ENCODE measurements at places on chromosomes 1 and 21.

GRCh38 chr1:9238550-9238949 lies 4.0 kb downstream of the H6PD start:
- DNase-seq = no peak

DNA sequence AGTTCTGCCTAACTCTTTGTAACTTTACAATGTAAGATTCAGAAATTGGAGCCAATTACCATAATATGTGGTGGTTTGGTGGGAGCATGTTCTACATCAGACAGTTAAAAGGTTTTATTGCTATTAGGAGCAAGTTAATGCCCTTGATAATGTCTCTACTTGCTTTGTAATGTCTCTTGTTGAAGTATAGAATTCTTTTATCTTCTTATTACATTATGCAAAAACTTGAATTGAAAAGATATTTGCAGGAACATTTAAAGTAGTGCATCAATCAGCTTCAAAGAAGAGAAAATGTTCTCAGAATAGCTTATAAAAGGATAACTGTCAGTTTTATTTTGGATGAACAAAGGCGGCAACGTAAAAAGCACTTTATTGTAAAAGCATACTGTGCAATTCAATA lies 77.8 kb downstream of the RWDD3 start:
- no peak for DNase-seq

DNA sequence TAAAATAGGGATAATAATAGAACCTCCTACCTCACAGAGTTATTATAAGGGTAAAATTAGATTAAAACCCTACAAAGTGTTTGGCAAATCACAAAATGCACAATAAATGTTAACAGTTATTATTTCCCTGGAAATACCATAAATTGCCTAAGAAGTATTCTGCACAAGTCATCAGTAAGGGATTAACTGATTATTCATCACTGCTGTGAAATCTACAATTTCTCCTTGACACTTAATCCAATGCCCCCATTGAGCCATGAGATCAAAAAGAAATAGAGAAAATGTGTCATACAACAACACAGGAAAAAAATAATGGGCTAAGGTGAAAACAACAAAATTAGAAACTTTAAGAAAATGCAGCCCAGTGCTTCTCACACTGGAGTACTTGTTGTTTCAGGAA lies 6.7 kb upstream of the SEC16B start:
- DNase-seq = peak; percentile 29

GRCh38 chr1:155976062-155976912 lies 2.1 kb downstream of the ARHGEF2 start:
- peak; percentile 69 for DNase-seq

DNA sequence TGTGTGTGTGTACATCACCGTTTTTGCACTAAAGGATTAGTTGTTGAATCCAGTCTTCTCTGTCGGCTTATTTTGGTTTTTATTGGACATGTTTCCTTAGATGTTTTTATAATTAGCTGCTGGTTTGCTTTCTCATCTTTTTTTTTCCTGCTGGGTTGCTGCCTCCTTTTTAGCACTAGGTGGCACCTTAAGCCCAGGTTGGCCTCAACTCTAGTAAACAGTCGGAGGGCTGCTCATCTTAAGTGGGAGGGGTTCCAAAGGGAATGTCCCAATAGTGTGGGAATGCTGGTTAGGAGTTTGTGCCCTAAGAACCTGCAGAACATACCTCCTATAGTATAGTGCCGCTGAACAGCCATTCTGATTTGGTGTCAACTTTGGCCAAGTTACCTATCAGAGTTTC lies 570.1 kb upstream of the CXADR start:
- DNase-seq = peak; percentile 58

GRCh38 chr1:91806769-91807700 lies 78.9 kb downstream of the TGFBR3 start:
- DNase-seq = no peak

- DNase-seq = peak; percentile 77
Measured at GRCh38 chr1:165928075-165928731, 100.8 kb downstream of the UCK2 start.

DNA sequence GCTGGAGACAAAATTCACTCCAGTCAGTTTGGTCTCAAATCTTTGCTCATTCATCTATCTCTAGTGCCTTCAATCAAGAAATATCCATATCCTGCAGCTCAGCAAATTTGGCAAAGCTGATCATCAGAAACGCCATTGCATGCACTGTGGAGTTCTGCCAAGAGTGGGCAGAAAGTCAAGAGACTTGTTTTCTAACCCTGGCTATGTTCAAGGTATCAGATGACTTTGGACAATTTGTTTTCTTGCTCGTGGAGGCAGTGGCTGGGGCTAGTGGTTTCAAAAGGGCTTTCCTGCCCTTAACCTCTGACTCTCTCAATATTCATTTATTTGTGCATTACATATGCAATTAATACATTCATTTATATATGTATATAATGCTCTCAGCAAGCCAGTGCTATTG lies 12.8 kb upstream of the LRRC52 start:
- no peak for DNase-seq

GRCh38 chr1:28956038-28956464 lies 41.7 kb downstream of the EPB41 start:
- peak; percentile 76 for DNase-seq

- peak; percentile 71 for DNase-seq
Measured at GRCh38 chr1:16009030-16009460, 5.0 kb downstream of the SRARP start.

DNA sequence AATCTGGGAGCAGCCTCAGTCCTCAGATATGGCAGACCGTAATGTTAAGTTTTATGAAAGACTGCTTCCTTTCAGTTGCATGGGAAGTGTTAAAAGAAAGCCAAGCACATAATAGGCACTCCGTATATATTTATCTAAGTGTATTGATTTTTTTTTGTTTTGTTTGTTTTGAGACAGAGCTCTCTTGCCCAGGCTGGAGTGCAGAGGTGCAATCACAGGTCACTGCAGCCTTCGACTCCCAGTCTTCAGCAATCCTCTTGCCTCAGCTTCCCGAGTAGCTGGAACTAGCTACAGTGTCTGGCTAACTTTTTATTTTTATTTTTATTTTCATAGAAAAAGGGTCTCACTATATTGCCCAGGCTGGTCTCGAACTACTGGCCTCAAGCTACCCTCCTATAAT lies 341.8 kb downstream of the USH2A start:
- DNase-seq = no peak

- no peak for DNase-seq
Measured at GRCh38 chr21:44805226-44805625, 3.6 kb upstream of the UBE2G2 start.

DNA sequence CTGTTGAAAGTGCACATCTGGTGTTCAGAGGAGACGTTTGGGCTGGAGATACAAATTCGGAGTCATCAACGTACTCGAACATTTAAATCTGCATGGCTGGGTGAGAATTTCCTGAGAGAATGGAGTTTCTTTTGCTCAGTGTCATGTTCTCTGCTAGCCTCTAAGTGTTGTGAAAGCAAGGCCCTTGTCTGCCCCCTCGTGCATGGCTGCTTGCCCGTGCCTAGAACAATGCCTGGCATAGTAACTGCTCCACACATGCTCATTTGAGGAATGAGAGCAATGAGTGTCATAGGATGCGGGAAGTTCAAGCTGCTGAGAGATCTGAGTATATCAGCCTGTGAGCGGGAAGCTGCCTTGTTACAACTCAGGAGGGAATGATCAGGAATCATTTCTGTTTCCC lies 171.1 kb upstream of the CSF3R start:
- DNase-seq = peak; percentile 41

- peak; percentile 51 for DNase-seq
Measured at GRCh38 chr1:155052439-155053395, 1.6 kb downstream of the ADAM15 start.

GRCh38 chr1:158924677-158925076 lies 6.7 kb upstream of the PYHIN1 start:
- DNase-seq = no peak

GRCh38 chr1:47412437-47412836 lies 3.6 kb upstream of the FOXE3 start:
- no peak for DNase-seq

GRCh38 chr1:30476476-30476875 lies 246.9 kb downstream of the MATN1 start:
- no peak for DNase-seq

DNA sequence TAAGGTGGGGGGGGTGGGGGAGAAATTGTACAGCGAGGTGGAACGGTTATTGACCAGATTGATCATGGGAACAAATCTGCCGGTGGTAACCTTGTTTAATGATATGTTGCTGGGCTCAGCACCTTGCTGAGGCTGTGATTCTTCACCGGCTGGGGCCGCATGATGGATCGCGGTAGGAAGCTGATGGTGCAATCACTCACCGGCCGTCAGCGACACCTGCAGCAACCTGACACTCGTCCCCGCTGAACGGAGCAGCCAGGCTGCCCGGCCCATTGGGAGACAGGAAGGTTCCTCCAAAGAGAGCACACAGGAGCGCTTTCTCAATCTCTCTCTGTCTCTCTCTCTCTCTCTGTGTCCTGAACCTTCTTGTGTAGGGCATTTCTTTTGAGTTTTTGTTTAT lies 128.5 kb upstream of the RRP15 start:
- DNase-seq = peak; percentile 43

DNA sequence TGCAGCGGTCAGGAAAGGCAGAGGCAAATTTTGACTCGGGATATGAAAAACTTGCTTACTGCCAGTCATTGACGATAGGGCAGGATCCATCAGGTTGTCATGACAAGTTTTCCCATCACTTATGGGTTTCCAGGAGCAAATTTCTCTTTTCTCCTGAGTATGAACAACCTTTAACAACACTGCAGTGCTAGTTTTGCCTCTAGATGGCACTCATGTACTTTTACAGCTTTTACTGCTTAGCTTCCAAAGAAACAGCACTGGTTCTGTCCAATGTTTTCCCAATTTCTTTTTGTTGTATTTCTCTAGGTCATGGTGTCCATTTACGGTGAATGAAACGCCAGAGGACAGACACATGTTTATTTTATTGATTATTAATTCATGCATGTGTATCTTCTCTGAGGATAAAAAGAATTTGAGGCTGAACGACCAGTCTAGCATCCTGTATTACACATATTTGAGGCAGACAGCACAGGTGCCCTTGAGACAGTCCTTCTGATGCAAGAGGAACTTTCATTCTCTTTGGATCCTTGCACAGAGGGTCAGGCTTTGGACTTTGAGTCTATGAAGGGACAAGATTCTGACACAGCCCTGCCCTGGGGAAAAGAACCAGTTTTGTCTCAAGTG lies 112.3 kb upstream of the TRABD2B start:
- peak; percentile 65 for DNase-seq

DNA sequence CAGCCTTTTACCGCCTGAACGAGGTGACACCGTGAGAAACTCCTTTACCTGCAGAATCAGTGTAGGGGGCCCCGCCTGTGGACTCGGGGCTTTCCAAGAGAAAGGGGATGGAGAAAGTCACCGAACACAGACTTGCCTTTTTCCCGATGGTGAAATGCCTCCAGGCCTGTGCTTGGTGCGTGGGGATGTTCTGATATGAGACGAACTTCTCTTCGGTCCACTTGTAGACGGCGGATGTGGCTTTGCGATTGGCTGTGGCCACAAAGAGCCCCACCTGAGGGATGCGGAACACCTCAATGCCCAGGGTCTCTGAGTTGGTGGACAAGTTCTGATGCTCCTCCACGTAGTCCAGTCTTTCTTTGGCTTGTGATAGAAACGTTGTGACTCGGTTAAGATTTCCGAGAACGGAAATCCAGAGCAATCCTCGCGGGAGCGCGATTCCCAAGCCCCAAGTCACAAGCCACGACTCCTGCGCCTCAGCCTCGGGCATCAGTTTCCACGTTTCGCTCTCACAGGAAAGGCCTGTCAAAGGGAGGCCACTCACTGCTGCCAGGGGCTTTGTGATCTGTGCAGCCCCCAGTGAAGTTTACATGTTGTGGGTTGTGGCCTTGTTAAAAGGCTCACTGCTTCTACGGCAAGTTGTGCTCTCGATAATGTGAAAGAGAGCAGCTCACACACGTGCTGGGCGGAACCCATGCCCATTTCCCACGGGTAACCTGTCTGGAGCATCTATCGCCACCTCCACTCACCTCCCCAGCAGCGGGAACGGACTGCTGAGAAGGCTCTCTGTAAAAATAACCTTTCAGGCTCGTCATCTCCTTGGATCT lies 12.6 kb downstream of the KRTAP10-1 start:
- no peak for DNase-seq

DNA sequence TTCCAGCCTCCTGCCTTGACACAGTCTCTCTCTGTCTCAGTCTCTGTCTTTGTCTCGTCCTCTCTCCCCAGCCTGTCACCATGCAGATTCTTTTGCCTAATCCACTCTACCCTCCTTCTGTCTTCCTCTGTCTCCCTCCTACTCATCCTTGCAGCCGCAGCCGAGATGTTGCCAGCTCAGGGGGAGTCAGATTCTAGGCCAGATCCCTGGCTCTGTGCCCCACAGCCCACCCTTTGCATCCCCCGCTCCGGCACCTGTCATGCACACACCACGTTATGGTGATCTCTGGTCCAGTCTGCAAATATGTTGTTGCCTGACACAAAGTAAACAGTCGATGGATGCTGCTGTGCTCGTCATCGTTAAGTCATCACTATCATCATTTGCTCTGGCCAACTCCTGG lies 35.5 kb upstream of the IGSF21 start:
- DNase-seq = no peak

DNA sequence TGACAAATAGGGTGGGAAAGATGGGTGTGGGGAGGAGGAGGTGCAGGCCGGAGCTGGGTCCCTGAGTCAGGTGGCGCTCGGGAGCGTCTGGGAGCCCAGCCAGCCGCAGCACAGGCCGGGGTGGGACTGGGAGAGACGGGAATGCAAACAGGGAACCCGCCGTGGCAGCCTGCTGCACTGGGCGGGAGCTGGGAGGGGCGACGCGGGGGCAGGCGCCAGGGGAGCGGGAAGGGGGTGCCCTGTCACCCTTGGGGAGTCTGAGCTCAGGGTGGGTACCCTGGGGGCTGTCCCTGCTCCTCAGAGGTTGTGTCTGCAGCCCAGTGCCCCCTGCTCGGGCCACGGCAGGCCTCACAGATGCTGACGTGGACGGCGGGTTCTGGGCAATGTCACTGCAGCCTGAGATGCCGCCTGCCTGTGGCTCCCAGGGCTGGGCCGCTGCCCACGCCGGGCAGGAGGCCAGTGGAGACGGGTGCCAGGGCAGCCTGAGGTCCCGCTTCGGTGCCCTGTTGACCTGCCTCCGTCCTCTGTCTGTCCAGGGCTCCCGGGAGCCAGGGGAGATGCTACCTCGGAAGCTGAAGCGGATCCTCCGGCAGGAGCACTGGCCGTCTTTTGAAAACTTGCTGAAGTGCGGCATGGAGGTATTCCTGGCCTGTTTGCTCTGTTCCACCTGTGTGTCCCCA lies 16.6 kb upstream of the LRRC3 start:
- DNase-seq = no peak

Measured in epithelial cell of esophagus (primary cell).